CD4-positive, alpha-beta T cell treated with Interferon alpha-2 for 1 hour (primary cell): ENCODE measurements at places on chromosomes 12 and 14.

GRCh38 chr14:24802236-24802635, 168.2 kb upstream of the GZMB start:
- DNase-seq, result no peak

- DNase-seq, result no peak
These were observed 50.6 kb downstream of the DUSP16 start for GRCh38 chr12:12511895-12512711.

DNA sequence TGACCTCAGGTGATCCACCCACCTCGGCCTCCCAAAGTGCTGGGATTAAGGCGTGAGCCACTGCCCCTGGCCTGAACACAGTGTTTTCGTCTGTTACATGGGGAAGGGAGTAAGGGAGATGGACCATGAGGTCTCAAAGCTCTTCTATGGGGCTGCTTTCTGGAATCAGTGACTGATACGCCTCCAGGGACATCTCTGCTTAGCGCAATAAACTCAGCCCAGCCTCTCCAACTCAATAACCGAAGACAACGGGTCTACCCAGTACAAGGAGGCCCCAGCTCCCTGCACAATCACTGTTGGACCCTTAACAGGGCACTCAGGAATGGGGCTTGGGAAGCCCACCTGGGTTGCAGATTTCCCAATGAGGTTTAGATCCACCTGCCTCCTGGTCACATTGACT, 42.6 kb upstream of the CHGA start:
- no peak for DNase-seq

- DNase-seq, result no peak
These were observed 949.9 kb downstream of the LRFN5 start for GRCh38 chr14:42556551-42556950.

DNA sequence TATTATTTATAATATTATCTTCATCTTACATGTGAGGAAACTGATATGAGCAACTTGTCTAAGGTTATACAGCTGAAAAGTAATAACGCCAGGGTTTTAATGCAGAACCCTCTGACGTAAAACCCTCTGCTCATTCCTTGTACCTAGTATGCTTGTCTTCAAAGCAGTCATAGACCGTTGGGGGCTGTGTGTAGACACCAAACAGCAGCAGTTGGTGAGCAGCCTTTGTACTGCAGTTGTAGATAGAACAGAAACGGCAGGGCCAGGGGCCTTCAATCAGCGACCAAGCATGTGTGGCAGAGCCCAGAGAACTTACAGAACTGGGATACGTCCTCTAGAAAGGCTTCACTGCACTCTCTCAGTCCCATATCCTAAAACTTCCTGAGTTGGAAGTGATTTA, 28.1 kb downstream of the EVL start:
- DNase-seq, result no peak

GRCh38 chr12:92729773-92730305, 27.1 kb downstream of the PLEKHG7 start:
- DNase-seq, result no peak

DNA sequence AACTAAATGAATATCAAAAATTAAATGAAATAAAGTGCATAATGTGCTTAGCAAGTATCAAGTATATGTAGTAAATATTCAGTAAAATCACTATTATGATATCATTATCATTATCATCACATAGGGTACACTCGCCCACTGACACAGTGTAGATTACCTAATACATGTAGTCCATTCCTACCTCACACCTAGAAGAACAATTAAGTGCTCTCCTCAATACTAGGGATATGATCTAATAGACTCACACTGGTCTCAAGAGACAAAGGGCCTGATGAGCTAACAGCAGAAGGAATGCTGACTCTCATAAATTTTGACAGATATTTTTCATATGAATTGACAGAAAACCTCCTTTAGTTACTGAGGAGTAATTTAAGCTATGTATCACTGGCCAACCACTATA, 29.1 kb downstream of the FSCB start:
- no peak for DNase-seq

- DNase-seq, result no peak
These were observed 47.1 kb downstream of the NCOR2 start for GRCh38 chr12:124520265-124520701.

- no peak for DNase-seq
These were observed 29.4 kb upstream of the ETFBKMT start for GRCh38 chr12:31629756-31630732.

DNA sequence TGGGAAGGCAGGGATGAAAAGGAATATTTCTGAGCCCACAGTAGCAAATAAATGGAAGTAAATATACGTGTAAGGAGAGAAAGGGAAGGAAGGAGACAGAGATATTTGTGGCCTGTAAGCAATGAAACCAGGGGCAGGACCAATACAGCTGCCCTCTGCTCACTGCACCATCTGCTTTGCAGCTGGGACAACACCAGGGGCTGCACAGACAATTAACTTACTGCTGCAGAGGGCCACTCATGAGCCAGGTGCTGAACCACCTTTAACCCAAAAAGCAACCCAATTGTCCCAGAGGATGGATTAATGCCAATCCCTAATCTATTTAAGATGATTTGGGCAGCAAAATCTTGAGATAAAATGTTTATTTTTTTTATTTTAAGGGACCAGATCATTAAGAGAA, 30.6 kb upstream of the TMX1 start:
- no peak for DNase-seq

DNA sequence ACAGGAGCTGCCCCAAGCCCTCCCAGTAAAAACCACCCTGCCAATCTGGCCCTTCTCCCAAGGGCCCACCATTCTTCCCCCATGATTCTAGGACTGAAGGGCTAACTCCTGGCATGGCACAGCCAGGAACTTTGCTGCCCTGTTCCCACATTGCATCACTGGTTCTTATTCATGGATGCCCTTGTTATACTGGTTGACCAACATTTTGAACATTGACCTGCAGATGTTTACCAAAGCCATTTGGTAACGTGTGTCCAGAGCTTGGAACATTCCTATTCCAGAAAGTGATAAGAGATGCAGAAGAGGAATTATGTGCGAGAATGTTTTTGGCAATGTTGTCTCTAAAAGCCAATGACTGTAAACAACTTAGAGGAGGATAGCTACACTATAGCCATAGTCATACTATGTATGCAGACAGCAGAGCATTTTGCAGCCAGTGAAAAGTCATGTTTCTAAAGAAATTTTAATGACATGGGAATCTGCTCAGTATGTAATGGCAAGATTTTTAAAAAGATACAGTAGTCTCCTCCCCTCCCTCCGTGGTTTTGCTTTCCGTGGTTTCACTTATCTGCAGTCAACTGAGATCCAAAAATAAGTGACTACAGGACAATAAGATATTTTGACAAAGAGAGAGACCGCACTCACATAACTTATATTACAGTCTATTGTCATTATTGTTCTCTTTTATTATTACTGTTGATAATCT, 108.8 kb downstream of the DAAM1 start:
- no peak for DNase-seq

DNA sequence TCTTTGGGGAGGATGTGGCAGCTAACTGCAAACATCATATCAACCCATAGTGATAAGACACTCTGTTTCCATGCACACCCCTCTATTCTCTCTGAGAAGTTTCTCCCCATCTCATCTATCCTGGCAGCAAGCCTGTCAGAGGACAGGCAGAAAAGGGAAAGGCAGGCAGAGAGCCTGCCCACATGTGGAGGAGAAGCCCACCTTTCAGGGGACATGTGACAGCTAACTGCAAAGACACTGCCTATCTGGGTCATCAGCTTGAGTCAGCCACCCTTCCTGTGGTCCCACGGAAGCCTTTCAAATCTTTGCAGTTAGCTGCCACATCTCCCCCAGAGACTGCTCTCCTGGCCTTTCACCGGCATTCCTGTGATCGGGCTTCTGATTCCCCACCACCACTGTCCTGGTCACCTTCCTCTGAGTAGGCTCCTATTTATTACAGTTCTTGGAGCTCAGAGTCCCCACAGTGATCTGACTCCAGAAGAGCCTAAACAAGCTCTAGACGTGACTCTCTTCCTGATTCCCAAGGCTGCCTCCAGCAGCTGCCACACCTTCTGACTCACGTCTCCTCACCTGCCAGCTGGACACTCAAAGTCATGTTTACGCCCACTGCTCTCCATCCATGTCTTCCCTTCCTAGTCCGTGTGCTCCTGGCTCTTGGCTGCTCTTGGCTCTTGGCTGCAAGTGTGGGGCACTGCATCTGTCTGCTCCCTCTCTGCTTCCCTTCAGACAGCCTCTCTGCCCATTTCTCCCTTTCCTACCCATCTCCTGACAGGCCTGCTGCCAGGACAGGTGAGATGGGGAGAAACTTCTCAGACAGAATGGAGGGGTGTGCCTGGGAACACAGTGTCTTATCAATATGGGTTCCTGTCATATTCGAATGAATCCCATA, 7.5 kb upstream of the KRT1 start:
- no peak for DNase-seq

DNA sequence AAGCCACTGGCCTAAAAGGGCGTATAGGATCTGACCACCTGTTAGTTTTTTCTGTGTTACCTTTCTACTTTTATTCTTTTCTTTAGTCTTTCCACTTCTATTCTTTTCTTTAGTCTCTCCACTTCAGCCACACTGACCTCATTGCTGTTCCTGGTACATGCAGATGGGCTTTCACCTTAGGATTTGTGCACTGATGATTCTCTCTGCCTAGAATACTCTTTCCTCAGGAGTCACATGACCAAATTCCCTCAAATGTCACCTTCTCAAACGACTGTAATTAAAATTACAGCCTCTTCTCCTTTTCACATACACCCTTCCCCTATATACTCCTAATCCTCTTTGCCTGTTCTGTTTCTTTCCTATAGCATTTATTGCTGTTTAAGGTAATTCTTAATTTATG, 36.0 kb downstream of the GPHN start:
- no peak for DNase-seq

DNA sequence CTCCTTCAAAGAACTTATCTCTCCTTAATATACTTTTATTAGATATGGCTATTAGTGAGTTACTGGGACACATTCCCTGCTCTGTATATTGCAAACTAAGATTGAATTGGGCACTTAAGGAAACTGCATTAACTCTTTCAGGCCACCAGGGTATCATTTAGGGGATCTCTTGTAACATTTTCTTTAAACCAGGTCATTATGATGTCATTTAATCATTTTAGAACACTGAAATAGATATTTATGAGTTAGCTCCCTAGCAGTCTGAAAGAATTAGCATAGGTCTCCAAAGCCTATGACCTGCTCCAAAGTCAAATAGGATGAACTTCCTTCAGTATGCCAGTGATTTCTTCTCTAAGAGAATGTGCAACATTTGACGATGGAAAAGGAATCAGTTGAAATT, 506.9 kb downstream of the FOXG1 start:
- no peak for DNase-seq

DNA sequence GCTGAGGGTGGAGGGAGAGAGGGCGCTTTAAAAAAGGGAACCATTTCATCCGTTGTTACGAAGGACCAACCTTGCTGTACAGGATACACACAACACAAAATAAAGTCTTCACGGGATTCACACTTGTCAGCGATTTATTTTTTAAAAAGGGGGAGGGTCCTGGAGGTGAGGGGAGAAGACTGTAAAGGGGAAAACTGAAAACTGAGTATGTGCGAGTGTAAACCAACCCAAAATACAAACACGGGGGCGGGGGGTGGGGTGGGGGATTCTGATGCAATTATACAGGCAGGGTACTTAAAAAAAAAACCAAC, 499 bp upstream of the PRKAG1 start:
- DNase-seq, result no peak

DNA sequence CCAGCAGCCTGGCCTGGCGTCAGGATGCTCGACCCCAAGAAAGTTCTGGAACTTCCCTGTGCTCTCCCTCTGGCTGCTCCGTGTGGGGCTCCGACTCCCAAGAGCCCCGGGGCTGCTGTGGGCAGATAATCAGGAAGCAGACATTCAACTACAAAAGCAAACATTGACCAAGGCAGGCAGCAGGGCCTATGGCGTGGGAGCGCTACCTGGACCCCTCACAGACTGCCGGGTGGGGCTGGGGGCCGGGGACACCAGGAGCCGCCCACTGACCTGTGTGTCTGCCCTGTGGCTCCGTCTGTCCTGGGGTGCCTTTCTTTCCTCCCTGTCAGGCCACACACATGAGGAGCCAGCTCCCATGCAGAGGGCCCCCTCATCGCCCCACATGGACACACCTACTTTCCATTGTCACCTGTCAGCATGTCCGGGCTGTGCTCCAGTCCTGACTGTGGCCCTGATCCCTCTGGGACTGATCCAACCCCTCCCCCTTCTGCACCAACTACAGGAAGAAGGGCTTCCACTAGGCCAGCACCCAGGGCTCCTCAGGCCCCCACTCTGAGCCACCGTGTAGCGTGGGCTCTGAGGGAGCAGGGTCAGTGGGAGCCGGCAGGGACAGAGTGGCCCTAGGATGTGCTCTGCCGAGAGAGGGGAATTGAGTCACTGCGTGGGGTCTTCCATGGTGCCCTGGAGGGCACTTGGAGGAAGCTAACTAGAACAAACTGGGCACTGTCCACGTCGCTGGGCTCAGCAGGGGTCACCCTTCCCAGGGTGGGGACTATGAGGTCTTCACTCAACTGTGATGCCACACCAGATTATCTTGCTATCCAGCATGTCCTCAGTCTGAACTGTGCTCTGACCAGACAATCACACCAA, 215.4 kb upstream of the C14orf180 start:
- no peak for DNase-seq

GRCh38 chr14:64929014-64929359, 13.6 kb downstream of the GPX2 start:
- DNase-seq, result no peak

DNA sequence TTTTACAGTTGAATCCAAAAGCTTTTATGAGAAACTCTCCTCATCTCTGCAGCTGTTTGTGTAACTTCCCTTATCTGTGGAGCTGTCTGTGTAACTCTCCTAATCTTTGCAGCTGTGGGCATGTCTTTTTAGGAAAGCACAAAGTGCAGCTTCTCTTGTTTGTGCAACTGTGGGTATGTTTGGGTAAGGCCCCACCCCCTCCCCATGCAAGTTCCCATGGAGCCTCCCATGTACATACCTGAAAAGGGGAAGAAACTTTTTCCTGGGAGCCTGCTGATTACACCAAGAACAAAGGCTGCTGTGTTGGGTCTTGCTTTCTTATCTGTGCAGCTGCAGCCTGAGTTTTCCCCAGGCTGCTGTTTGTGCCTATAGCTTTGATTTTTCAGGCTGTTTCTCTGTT, 42.7 kb upstream of the CDKN3 start:
- DNase-seq, result no peak

DNA sequence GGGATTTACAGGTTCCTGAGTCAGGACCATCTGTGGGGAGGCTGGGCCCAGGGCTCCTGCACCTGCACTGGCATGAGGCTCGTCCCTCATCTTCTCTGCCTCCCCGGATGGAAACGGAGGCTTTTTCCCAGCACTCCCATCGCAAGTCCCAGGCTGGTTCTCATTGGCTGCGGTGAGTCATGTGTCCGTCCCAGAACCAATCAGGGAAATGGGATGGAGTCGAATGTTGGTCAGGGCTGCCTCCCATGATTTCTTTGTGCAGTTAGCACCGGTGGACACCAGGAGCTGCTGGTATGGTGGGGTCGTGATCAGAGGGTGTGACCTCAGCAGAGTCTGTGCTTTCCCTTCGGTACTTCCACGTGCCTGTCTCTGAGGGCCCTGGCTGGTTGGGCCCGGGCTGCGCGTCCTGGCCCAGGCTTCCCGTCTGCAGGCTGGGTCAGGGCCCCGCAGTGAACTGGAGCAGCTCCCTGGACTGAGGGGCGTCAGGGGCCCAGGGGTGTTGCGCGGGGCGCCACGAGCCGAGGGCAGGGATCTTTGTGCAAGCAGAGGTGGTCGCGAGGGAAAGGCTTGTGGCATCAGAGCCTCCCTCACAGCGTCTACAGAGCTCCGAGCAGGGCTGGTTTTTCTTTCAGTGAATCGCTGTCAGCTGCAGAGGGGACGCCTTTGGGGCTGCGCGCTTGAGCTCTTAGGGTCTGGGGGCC, 168.1 kb downstream of the ADGRD1 start:
- no peak for DNase-seq

- no peak for DNase-seq
These were observed 10.8 kb downstream of the CRACR2A start for GRCh38 chr12:3741882-3742672.

- DNase-seq, result no peak
These were observed 11.4 kb downstream of the DLGAP5 start for GRCh38 chr14:55180006-55180405.
